ENCODE measurements at places on chromosomes 1 and 21.
A peak's percentile ranks its signal among the peaks of the same experiment; 100 is the strongest.

DNA sequence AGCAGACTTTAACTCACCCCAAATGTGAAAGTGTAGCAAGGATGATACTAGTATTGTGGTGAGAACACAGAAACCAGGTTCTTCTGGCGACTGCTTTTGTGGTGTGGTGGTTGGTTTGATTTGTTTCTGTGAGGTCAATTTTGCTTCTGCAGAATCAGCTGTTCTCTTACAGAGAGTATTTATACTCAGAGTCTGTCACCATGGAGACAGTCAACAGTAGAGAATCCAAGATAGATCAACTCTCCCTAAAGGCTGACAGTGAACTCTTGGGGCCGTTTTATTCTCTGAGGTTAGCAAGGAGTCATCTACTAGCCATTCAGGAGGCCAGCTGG is at the start of gene CFAP107:
Gene CFAP107 (plus strand): TSS at position 209 of the 332 bp plus-strand sequence. CDS start 231 bp downstream, outside the sequence.
- peak; percentile 3 for DNase-seq

DNA sequence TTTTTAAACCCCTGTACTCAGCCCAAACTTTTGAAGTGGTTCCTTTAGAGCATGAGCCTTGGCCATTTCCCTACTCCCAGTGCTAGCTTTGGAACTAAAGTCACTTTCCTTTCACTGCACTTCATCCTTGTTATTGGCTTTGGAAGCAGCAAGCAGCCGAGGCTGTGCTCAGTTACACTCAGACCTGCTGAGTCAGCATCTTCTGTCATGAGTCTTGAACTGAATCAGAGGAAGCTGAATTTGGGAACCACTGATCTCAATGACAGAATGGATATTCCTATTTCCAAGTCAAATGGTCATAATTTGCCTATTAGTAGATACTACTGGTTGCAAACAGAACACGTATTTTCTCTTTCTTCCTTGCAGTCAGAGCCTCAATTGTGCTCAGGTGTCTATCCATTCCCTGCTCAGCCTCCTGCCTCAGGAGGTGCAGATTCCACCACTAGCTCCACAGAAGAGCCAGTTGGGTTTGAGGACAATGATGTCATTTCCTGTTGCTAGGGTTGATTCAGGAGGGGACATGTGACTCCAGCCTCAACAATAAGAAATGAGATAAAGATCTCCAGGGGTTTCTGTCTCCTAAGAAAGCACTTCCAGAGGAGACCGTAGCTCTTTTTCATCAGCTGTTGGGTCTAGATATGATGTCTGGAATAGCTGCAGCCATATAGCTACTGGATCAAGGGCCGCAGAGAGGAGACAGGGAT is 44.9 kb upstream of the NTPCR start:
- DNase-seq = peak; percentile 7

GRCh38 chr1:67285780-67286488 is 21.7 kb upstream of the IL12RB2 start:
- DNase-seq = no peak

GRCh38 chr1:110390096-110390495 is 730 bp downstream of the SLC16A4 start:
- peak; percentile 90 for DNase-seq

- no peak for DNase-seq
These were observed 94.9 kb upstream of the POU3F1 start for GRCh38 chr1:38141483-38141882.

GRCh38 chr1:64155278-64155677 is 48.1 kb upstream of the UBE2U start:
- DNase-seq = no peak

DNA sequence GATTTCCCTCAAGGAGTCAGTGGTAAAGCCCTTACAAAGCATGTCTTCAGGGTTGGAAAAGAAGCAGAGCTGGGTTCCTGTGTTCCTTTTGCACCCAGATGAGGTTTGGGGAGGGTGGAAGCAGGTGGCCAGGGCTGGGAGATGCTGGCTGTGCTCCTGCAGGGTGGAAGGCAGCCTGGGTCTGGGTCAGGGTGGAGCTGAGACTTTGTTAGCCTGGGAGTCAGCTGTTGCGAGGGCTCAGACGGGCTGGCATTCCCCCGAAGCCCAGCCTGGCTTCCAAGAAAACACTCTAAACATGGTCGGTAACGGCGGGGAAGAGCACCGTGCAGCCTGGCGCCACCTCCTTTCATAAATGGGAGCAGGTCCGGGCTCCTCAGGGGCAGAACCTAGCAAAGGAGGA is 43.7 kb upstream of the EPS8L3 start:
- no peak for DNase-seq

- DNase-seq = no peak
These were observed 2084.5 kb downstream of the MRPL39 start for GRCh38 chr21:23522751-23523150.

DNA sequence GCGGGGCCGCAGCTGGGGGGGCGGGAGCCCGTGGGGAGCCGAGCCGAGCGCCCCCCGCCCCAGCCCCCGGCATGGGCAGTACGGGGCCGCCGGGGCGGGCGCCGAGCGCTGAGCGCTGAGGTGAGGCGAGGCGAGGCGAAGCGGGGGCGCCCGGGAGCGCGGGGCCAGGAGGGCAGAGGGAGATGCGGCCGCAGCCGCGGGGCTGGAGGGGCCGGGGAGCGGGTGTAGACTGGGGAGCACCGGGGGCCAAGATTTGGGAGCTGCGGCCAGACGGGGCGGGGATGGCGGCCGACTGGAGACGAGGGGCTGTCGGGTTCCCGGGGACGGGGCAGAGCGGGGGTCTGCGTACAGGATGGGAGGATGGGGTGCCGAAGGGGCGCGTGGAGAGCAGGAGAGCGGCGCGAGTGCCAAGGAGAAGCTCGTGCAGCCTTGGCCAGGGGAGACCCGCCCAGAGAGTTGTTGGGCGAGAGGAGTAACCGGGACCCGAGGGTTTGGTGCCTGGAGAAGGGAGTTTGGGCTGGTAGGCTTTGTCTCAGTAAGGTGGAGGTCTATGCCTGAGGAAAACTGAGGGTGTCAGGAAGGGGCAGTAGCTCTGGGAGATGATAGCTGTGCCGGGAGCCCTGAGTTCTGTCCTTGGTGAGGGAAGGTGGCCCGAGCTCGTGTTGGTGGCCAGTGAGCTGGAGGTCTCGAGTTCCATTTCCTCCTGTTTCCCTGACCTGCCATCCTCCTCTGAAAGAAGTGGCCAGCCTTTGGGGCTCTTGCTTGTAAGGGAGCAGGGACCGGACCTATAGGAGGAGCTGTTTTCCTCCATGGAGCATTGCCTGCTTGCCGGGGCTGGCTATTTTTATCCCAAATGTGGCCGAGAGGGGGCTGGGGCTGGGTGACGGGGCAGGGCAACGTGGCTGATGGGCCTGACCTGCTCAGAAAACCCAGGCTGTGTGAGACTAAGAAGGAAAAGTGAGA is 539 bp downstream of the ATP8B2 start:
- DNase-seq = peak; percentile 91
